Activated naive CD4-positive, alpha-beta T cell (primary cell): ENCODE measurements at places on chromosomes 2 and 18.

DNA sequence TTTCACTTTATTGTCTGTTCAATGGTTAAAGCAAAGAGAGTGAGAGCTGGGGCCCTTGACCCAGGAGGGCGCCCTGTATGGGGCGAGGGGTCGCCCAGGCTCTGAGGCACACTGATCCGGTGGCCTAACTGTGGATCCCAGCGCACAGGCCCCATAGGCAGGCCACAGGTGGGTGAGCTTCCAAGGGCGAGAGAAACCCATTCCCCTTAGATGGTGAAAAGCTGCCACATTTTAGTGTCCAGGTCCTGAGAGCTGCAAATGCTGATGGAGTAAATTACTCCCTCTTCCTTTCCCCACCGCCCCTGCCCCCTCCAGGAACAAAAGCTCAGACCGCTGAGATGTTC is 5.9 kb upstream of the DLX2 start:
- no peak for DNase-seq

- no peak for DNase-seq
Measured at GRCh38 chr18:57141208-57142129, 5.4 kb upstream of the BOD1L2 start.

DNA sequence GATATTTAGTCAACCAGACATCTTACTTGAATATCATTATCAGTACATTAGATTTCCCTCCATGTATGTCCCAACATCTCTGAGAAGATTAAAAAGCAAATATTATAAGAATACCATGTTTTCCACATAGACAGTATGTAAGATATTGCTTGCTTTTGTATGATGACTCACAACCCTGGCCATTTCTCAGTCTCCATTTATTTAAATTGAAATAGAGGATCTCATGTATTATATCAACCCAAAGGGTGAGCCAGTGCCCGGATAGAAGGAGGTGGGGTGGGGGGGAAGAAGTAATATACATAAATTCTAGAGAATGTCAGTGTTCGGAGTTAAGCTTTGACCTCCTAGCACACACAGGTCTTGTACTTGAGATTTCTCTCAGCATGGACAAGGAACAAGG is 109.6 kb downstream of the KYNU start:
- no peak for DNase-seq

DNA sequence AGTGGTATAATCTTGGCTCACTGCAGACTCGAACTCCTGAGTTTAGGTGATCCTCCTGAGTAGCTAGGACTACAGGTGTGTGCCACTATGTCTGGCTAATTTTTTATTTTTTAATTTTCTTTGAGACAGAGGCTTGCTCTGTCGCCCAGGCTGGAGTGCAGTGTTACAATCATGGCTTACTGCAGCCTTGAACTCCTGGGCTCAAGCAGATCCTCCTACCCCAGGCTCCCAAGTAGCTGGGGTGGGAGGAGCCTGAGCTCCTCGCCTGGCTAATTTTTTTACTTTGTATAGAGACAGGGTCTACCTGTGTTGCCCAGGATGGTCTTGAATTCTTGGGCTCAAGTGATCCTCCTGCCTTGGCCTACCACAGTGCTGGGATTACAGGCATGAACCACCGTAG is 62.5 kb downstream of the BABAM2 start:
- DNase-seq, result no peak

- DNase-seq, result no peak
Measured at GRCh38 chr18:76687304-76687962, 134.9 kb upstream of the ZNF236 start.
